Renal cortical epithelial cell (primary cell): ENCODE measurements at places on chromosomes 13 and 19.

DNA sequence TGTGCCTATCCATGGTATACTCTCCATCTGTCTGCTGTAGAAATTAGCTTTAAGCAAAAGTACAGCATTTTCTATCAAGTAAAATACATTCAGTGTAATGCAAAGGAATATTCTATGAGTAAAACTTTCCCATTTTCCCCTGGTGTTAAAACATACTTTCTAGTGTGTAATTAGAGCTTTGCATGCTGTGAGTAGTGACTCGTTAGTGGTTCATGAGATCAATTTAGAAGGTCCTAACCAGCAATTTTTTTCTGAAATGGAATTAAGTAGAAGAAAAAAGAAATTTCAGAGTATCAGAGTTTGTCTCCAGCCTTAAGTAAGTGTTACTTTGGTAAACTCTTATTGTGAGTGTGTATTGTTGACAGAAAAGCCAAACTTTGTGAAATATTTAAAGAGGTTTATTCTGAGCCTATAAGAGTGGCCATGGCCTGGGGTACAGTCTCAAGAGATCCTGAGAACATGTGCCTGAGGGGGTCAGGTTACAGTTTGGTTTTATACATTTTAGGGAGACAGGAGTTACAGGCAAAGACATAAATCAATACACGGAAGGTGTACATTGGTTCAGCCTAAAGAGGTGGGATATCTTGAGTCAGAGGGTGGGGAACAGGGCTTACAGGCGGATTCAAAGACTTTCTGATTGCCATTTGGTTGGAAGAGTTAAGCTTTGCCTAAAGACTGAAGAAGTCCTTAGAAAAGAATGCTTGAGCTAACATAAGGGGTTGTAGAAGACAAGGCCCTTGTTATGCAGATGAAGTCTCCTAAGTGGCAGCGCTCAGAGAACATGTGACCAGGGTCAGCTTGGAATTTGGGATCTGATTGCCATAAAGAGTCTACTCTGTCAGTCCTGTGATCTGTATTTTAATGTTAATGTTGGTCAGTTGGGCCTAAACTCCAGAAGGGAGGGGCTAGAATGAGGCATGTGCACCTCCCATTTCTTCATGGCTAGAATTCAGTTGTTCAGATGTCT lies 25.5 kb downstream of the FAM187B start:
- DNase-seq: no peak

GRCh38 chr13:67867206-67867605 lies 637.1 kb upstream of the PCDH9 start:
- no peak for DNase-seq

GRCh38 chr19:40597329-40597838 lies 3.8 kb upstream of the LTBP4 start:
- no peak for DNase-seq

GRCh38 chr19:56912401-56913112 lies 72.0 kb upstream of the PEG3 start:
- DNase-seq: no peak

DNA sequence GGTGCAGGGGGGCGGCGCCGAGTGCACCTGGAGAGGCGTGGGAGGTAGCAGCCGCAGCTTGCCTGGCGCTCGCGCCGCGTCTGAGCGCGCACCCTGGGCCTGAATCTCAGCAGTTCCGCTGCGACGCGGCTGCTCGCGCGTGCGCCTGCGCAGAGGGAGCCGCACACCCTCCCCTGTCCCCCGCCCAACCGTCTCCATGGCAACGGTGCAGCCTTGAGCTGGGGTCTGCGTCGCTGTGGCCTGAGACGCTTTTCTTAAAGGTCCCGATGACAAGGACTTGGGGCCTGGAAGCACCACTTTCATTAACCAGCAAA lies at the start of gene PNMA8B:
Gene PNMA8B, minus strand, starts transcription at position 82 of the 314 bp plus-strand sequence. CDS start 402 bp downstream, outside the sequence.
- DNase-seq: no peak

- DNase-seq: no peak
Observed at GRCh38 chr19:39401070-39401548, 5.5 kb upstream of the ZFP36 start.

GRCh38 chr13:99012539-99012938 lies 34.7 kb upstream of the DOCK9 start:
- DNase-seq: peak; percentile 92

DNA sequence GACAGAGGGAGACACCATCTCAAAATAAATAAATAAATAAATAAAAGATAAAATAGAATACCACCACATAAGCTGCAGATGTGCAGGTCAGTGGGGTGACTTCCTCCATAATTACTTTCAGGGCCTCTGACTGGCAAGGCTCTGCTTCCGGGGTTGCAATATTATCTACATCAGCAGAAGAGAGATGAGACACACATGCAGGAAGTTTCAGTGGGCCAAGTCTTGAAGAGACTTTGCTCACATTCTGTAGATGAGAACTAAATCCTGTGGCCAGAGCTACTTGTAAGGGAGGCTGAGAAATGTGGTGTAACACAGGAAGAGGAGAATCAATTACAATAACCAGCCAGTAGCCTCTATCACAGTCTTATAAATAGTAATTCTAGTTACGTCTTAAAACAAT lies 89.9 kb upstream of the MAB21L1 start:
- DNase-seq: no peak

GRCh38 chr13:110416131-110417025 lies 109.3 kb downstream of the COL4A2 start:
- peak; percentile 54 for DNase-seq

- DNase-seq: no peak
Observed at GRCh38 chr19:14770944-14771839, 7.2 kb downstream of the ADGRE2 start.

DNA sequence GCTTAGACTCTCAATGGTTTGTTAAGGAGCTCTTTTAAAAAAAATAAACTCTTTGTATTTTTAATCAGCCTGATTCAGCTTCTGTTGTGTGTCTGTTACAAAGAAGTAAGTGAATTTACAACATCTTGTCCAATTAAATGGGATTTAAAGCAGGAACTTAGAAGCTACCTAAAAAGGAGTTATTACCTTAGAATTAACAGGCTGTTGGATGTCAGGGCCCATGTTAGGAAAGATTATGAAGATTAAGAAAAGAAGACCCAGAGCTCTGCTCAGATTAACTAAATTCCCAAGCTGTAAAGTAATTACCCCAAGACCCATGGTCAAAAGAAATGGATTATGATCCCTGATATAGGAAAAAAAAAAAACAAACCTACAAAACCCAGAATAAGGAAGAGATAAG lies 44.1 kb upstream of the ZNF780A start:
- DNase-seq: no peak

DNA sequence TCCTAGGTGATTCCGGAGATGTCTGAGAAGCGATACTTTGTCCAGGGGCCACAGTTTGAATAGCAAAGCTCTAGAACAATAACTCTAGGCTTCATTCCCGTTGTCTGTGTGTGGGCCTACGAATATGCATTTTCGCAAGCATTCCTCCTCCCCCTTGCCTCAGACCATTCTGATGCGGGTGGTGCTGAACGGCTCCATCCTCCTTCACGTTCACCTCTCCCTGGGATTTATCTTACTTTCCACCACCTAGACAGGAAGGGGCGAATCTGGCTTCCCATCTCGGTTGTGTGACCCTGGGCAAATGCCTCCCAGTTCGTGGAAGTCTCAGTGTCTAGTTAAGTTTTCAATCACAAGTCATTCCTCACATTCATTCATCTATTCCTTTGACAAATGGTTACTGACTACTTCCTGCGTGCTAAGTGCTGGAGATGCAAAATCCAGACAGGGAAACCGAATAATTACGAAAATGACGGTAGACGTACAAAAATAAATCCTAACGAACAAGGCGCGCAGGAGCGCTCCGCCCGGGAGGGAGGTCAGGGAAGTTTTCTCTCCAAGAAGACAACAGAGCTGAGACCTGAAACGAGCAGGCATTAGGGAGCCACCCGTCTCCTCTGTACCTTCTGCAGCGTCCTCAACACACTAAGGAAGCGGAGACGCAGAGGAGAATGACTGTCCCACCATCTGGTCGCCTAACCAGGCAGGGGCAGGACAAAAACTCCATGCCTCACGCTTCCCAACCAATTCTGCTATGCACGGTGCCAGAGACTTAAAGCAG lies 1.3 kb upstream of the CNOT3 start:
- no peak for DNase-seq

DNA sequence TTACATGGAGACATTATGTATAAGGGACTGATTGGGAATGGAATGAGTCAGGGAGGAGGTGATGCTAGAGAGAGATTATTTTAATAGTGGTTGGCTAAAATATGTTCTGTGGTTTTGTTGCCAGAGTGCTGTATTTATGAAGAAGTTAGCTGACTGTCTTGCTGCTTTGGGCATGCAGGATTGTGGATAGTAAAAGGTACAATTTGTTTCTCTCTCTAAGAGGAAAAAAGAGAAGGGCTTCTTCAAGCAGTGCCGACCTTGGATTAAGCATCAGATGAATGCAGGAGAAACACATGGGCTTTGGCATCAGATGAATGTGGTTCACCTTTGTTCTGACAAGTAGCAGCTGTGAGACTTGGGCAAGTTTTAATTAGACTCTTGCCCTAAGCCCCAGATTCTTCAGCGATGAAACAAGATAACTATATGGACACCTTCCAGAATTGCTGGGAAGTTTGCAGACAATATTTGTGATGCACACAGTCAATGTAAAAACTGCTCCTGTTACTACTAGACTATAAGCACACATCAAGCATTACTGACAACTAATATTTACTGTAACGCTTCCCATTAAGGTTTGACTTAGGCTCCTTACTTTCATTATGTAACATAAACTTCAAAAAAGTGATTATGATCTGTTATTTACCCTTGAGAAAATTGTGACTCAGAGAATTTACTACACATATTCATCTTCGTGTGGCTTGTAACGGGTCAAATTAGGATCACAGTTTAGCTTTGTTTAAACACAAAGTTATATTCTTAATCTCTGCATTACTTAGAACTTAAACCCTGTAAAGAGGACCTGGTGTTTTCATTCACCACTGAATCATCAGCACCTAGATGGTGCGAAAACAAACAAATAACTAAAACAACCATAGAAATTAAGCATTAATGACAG lies 824.0 kb downstream of the PCDH9 start:
- DNase-seq: peak; percentile 40
